ENCODE measurements at places on chromosomes 13 and 19. TPM values are rescaled to one million over a fixed set of nuclear protein-coding genes. Genes with fewer than 3 reads are reported as not detected.

TMPRSS9 gene
- 0.33 TPM for total RNA-seq

FFAR2 gene
- not detected for total RNA-seq

MAP3K10 gene
- total RNA-seq: 18.3 TPM

WDR87 gene
- not detected for total RNA-seq

TBCB gene
- total RNA-seq: 153 TPM

SMIM7 gene
- total RNA-seq: 67.5 TPM

MYO16 gene
- total RNA-seq: 0.22 TPM

HS6ST3 gene
- total RNA-seq: 1.2 TPM

SMIM24 gene
- 3.8 TPM for total RNA-seq

KANK3 gene
- total RNA-seq: 2.3 TPM

TEX29 gene
- not detected for total RNA-seq

DCT gene
- total RNA-seq: not detected

MAMSTR gene
- 2.9 TPM for total RNA-seq
